Activated T-cell treated with anti-CD3 and anti-CD28 coated beads, Interleukin-2, amount 50 U/mL, for 4 hours (primary cell): ENCODE measurements at places on chromosomes 6 and 20. TPM values are rescaled to one million over a fixed set of nuclear protein-coding genes. Genes with fewer than 3 reads are reported as not detected.

- no peak for DNase-seq
Observed at GRCh38 chr20:24778585-24779031, 170.5 kb upstream of the CST7 start.

- no peak for DNase-seq
Observed at GRCh38 chr6:4603856-4604369, 172.3 kb upstream of the CDYL start.

DNA sequence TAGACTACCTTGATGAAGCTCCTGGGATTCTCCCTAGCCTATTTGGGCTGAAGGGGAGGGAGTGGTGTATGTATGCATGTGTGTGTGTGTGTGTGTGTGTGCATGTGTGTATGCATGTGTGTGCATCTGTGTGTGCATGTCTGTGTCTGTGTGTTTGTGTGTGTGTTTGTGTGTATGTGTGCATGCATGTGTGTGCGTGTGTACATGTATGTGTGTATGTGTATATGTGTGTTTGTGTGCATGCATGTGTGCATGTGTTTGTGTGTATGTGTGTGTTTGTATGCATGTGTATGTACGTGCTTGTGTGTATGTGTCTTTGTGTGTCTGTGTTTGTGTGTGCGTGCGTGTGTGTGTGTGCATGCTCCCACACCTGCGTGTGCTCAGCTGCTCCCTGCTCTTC lies 15.4 kb downstream of the FGD2 start:
- no peak for DNase-seq

The MICB gene
- total RNA-seq, result 14.9 TPM

The JPH2 gene
- total RNA-seq, result not detected

The TAF11 gene
- 28.5 TPM for total RNA-seq
